ENCODE measurements at places on chromosomes 1 and 21.

- DNase-seq: no peak
These were observed 271.4 kb downstream of the TBX15 start for GRCh38 chr1:118716775-118717174.

- DNase-seq: no peak
These were observed 151.2 kb downstream of the PIGK start for GRCh38 chr1:77068013-77068412.

GRCh38 chr1:228246216-228246900 is 38.5 kb downstream of the OBSCN start:
- no peak for DNase-seq

DNA sequence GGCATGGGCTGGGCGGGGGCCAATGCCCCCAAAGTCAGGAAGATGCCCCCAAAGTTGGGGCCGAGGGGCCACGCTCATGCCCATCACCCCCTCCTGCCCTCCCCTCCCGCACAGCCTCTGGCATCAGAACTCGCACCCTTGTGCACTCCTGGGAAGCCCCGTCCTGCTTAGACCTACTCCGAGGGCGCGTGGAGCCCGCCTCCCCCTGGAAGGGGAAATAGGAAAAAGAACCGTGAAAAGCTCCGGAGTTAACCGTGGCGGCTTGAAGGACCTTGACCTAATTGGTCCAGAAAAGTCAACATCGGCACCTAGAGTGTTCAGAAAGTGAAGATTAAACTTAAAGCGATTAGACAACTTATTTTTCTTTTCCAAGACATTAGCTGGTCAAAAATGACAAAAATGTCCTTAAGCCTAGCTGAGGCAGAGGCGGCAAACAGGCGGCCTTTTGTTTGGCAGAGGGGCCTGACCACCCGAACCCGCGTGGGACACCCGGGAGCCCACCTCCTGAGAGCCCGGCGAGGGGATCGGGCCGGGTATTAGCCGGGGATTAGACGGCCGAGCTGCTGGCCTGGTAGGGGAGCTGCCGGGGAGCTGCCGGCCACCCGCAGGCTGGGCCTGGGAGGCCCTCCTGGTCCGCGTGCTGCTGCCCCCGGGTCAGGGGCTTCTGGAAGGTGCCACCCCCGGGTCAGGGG is 65.5 kb downstream of the PRDM16 start:
- no peak for DNase-seq

GRCh38 chr1:77538956-77539518 is 143.4 kb downstream of the ZZZ3 start:
- no peak for DNase-seq

GRCh38 chr1:17883136-17883535 is 128.0 kb downstream of the ACTL8 start:
- DNase-seq: peak; percentile 34

DNA sequence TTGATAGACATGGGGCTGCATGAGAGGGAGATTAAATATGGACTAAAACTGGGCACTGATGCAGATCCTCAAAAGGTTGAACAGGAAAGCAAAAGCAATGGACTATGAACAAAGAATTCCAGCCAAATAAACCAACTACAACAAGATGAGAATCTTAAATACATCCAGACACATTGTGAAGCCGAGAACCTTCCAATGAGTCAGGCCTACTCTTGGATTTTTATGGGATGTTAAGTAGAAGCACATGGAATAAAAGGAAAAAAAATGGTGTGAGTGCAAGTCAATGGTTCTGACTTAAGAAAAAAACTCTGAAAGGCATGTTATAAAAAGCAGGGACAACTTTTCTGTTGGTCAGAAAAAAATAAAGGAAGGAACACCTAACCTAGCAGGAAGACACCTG is 227.2 kb downstream of the DPYD start:
- DNase-seq: no peak

GRCh38 chr1:180951186-180951745 is 38.6 kb downstream of the KIAA1614 start:
- no peak for DNase-seq

DNA sequence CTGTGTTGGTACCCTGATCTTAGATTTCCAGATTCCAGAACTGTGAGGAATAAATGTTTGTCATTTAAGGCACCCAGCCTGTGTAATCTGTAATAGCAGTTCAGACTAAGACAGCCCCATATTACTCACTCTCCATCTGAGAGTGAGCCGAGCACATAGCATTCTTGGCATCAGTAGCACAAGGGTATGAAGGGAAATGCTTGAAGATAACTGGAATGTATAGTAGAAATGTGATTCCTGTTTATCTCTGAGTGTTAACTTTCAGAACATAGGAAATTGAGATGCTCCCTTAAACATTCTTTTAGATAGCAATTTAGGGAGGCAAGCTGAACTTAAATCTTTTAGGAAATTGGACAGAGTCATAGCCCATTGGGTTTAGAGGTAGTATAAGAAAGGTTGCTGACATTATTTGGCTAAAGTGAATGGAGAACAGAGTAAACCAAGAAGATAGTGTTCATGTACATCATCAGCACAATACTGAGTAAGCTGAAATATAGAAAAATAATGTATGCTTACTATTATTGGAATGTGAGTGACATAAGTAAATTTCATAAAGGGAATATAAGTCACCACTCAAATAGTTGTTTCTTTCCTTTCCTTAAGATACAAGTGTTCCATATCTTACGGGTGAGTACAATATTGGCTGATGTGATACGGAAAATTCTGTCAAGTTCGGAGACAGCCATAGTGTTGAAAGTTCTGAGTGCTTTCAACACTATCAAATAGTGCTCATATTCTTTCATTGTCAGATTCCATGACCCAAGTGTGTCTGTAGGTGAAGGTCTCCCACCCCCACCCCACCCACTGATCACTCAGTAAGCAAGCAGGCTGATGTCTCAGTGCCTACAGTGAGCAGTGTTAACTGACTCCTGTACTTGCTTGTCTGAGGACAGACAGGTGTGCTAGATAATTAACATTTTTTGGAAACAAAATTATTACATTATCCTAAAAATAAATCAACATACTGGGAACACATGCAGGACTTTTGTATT is 73.7 kb downstream of the LRRC8D start:
- DNase-seq: no peak
